ENCODE measurements at places on chromosomes 11 and 22.

DNA sequence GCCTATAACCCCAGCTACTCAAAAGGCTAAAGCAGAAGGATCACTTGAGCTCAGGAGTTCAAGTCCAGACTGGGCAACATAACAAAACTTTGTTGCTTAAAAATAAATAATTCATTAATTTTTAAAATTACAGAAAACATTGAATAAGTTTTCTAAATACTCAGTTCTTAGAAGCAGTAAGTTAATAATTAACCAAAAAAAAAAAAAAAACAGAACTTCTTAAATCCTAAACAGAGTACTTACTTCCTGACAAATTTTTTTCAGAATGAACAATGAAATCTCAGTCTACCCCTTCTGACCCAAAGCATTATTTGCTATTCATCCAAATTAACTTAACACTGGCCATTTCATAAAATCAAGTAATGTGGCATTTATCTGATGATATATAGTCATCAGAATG lies 65.4 kb upstream of the ARHGAP32 start:
- no peak for DNase-seq

DNA sequence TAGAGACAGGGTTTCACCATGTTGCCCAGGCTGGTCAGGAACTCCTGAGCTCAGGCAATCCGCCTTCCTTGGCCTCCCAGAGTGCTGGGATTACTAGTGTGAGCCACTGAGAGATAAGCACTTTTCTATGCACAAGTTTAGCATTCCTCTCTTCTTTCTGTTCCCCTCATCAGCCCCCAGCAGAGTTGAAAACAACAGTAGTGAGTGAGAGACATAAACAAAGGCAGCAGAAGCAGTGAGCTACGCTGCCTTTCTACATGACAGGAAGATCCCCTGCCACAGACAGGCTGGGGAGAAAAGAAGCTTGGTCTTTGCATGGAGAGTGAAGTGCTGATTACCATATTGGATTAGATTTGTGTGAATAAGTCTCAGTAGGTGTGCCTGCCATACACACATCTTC lies 392.0 kb upstream of the KIRREL3 start:
- DNase-seq, result no peak

DNA sequence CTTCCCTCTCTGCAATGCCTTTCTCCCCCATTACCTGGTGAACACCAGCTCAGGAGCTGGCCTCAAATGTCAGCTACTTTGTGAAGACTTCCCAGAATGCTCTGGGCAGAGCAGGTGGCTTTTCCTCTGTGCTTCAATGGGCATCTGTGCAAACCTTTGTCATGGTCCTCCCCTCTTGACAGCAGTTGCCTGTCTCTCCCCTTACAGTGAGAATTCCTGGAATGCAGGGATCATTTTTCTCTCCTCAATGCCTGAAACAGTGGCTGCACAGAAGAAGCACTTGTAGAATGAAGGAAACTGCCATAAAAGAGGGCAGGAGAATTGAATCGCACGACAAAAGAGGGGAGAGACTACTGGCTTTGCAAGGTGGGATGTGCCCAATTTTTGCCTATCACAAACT lies 92.8 kb upstream of the NARS2 start:
- DNase-seq, result no peak

- peak; percentile 3 for DNase-seq
Measured at GRCh38 chr11:69357458-69358397, 63.8 kb downstream of the MYEOV start.

- no peak for DNase-seq
Measured at GRCh38 chr11:15716550-15716949, 601.8 kb downstream of the INSC start.

DNA sequence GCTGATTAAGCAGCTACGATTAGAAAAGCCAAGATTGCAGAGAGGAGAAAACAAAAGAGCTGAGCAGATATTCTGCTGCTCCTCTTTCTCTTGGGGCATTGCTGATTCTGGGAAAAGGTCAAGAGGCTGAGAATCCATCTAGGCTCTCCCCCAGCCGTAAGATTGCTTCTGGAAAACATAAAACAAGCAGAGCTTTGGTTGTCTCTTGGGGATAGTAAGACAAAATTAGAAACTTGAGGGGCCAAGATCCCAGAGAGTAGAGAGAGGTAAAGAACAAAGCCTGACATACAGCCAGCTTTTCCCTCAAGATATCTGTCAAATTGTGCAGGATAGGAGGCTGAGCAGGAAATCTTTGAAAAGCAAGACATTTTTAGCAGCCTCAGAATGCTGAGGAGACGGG lies 158.2 kb downstream of the TTC28 start:
- no peak for DNase-seq

GRCh38 chr11:79336797-79337517 lies 103.9 kb downstream of the TENM4 start:
- DNase-seq, result no peak

- no peak for DNase-seq
Measured at GRCh38 chr11:38680746-38681145, 2082.7 kb upstream of the RAG2 start.

DNA sequence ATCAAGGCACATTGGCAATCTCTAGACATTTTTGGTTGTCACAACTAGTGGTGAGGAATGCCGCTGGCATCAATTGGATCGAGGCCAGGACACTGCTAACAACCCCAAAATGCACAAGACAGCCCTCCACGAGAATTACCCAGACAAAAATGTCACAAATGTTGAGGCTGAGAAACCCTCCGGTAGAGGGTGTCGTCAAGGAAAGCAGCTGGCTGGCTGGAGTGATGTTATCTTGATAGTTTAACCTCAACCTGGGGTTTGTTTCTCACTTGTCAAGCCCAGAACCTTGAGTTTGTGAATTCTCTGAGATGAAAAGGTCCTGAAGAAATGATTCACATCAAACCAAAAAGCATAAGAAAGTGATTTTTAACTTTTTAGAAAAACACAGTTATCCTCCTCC lies 21.1 kb upstream of the TMPRSS13 start:
- peak; percentile 71 for DNase-seq

- DNase-seq, result no peak
Measured at GRCh38 chr11:64607381-64607985, 16.5 kb downstream of the SLC22A12 start.

DNA sequence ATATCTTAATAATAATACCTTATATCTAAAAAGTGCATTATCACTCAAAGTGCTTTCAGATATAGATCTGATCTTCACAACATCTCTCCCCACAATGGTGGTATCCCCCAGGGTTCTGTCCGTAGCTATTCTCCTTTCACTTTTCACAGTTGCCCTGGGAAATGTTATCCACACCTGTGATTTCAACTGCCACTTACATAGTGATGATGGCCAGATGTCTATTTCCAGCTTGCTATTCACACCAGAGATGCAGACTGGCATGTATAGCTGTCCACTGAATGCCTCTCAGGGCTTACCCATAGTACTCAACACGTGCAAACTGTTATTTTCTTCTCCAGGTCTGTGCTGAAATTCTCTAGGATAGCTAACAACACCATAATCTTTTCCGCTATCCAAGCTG lies 724.7 kb downstream of the DLG2 start:
- DNase-seq, result no peak

GRCh38 chr11:130034236-130034635 lies 31.6 kb upstream of the PRDM10 start:
- no peak for DNase-seq

- DNase-seq, result no peak
Measured at GRCh38 chr11:6991227-6991626, 28.9 kb downstream of the ZNF214 start.

- peak; percentile 84 for DNase-seq
Measured at GRCh38 chr22:36386351-36386899, 1.3 kb downstream of the MYH9 start.

DNA sequence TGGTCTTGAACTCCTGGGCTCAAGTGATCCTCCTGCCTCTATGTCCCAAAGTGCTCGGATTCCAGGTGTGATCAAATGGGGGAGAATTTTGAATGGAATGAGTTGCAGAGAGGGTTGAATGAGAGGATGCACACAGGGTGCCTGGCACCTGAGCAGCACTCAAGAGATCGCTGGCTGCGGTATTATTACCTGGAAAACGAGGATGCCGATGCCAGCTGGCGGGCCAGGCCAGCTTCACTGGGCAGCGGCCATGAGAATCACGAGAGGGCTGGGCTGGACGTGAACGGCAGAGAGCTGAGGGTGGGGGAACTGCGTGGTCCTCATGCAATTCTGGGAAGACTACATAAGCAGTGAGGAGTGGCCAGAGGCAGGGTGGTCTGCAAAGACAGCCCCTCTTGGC lies 2.9 kb downstream of the MGAT3 start:
- DNase-seq, result no peak

DNA sequence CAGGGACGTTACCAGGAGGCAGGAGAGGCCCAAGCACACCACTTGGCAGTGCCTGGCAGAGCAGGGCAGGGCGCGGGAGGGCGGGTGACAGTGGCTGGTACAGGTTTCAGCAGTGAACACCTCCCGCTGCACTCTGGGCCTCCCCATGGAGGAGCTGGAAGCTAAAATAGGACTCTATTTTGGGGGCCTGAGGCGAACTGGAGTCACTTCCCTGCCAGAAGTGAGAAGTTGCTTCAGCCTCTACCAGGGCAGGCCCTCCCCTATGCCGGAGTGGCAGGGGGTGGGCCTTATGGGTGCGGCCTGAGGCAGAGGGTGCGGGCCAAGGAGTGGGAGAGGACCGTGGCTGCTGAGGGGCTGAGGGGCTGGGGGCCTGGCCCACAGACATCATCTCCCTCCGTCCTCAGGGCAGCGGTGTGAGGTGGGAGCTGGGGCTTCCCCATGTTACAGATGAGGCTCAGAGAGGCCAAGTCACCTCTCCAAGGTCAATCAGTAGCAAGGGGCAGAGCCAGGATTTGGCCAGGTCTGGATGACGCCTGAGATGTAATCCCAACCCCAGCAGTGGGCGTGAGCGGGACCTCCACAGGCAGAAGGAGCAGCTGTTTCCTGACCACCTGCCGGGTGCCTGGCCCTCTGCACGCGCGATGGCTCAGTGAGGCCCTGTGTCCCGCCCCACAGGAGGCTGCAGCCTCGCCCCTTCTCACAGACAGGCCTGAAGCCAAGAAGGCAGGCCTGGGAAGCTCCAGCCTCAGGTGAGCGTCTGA lies 39.3 kb downstream of the KCNJ4 start:
- DNase-seq, result no peak

GRCh38 chr22:35220221-35220620 lies 37.1 kb upstream of the HMGXB4 start:
- DNase-seq, result no peak

DNA sequence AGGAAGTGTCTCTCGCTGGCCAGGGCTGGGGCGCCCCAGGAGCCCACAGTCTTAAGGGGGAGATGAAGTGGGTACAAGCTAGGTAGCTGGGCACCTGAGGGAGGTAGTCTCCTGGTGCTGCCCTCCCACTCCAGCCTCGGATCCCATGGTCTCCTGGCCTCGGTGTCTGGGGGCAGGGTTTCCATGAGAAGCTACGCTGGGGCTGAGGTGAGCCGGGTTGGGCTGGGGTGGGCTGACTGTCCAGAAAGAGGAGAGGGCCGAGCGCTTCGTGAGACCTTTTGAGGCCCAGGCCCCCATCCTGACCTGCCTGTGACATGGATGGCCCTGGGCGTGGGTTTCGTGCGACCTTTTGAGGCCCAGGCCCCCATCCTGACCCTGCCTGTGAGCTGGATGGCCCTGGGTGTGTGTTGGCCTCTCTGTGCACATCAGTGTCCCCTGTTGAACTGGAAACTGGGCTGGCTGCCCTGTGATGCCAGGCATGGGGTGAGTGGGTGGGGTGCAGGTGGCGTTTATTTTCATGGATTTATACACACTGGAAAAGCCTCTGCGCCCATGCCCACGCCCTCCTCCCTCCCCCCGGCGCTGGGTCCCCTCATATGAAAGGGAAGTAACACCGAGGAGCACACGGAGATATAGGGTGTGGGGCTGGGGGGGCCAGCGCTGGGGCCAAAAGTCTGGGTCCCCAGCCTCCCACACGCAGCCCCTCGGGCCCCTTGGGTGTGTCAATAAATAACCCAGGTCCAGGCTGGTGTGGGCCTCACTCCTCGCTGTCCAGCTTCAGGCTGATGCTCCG lies 8.6 kb downstream of the AIP start:
- DNase-seq, result no peak

GRCh38 chr11:60993615-60994014 lies 22.1 kb downstream of the CD6 start:
- peak; percentile 78 for DNase-seq

DNA sequence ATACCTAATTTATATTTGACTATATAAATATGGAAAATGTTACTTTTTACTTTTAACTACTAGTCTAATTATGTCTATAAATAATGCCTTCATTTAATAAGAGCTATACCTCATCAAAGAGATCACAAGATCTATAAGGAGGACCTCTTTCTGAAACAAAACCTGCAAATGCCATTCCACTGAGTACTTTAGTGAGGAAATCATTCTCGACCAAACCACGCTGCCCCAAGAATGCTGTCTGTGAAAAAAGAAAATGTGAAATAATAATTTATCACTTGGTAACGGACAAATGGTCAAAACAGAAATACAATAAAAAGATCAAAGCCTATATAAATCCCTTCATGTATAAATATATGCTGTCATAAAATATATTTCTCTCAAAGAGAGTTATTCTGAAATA lies 301.7 kb downstream of the SBF2 start:
- DNase-seq, result no peak

DNA sequence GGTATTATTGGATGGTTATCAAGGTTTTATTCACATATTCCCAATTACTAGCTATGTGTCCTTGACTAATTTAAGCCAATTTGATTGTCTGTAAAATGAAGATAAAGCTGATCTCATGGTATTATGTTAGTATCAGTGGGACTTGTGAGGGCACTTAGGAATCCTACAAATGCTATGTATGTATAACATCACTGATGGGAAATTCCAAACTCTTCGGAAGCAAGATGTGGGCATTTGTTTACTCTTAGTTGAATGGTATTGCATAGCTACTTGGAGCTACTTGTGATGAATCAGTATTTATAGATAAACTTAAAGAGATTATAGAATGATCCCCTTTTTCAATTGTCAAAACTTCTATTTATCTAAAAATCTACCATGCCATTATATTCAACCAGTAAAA lies 239.9 kb downstream of the CNTN5 start:
- no peak for DNase-seq

GRCh38 chr22:18999008-18999407 lies 62.9 kb upstream of the PRODH start:
- DNase-seq, result peak; percentile 44

DNA sequence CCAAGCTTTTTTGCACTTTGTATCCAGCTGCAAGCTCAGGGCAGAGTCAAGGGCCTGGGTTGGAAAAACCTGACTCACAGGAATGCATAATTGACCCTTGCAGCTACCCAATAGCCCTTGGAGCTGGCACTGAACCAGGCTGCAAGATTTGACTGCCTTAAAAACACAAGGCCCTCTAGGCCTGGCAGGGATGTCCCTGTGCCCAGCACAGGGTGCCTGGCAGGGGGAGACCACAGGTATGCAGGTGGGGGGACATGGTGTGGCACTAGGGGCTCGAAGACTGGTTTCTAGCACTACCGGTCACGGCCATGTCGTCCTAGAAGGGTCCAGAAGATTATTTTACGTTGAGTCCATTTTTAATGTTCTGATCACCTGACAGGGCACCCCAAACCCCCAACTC lies 30.2 kb downstream of the SBF1 start:
- no peak for DNase-seq

Data from activated CD4-positive, alpha-beta T cell treated with anti-CD3 and anti-CD28 coated beads for 36 hours (primary cell).